Colonic mucosa (tissue), 4 donors: ENCODE measurements at places on chromosomes 11 and 22. TPM values are rescaled to one million over a fixed set of nuclear protein-coding genes. Genes with fewer than 3 reads are reported as not detected.

Gene KCNK7
- 0.69 TPM for total RNA-seq

Gene APOL5
- not detected for total RNA-seq

Gene PNPLA3
- 0.15 TPM for total RNA-seq

Gene TRIM49
- total RNA-seq = not detected

Gene LINC01488
- total RNA-seq = not detected

Gene GRAMD1B
- 1.7 TPM for total RNA-seq

Gene OR51B5
- not detected for total RNA-seq

Gene SERPIND1
- not detected for total RNA-seq

DNA sequence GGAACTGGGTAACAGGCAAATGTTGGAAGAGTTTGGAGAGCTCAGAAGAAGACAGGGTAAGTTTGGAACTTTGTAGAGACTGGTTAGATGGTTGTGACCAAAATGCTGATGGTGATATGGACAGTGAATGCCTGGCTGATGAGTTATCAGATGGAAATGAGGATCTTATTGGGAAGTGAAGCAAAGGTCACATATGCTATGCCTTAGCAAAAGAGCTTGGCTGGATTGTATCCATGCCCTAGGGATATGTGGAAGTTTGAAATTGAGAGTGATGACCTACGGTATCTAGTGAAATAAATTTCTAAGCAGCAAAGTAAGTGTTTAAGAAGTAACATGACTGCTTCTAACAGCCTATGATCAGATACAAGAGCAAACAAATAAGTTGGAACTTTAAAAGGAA lies 17.8 kb downstream of the BBOX1 start:
- H3K4me1 ChIP-seq = no peaks in the 10 kb centered on the region
- H3K36me3 ChIP-seq = no peaks in the 10 kb centered on the region
- no peak for DNase-seq
- no peak overlapping the region for H3K4me3 ChIP-seq
- H3K27ac ChIP-seq = no peak overlapping the region

- H3K27me3 ChIP-seq = no peaks in the 10 kb centered on the region
- H3K27ac ChIP-seq = peak overlapping the region; percentile 60
- peaks cover 4% of the 10 kb centered on the region for H3K4me1 ChIP-seq
- H3K36me3 ChIP-seq = no peaks in the 10 kb centered on the region
These were observed 10.0 kb upstream of the TREH start for GRCh38 chr11:118689503-118689851.

GRCh38 chr22:21448627-21449416 lies 18.4 kb upstream of the TMEM191C start:
- H3K27ac ChIP-seq = no peak overlapping the region
- H3K36me3 ChIP-seq = peaks cover 4% of the 10 kb centered on the region
- no peak overlapping the region for H3K4me3 ChIP-seq
- no peaks in the 10 kb centered on the region for H3K4me1 ChIP-seq

- no peaks in the 10 kb centered on the region for H3K36me3 ChIP-seq
- H3K4me3 ChIP-seq = no peak overlapping the region
- no peak overlapping the region for H3K27ac ChIP-seq
- H3K27me3 ChIP-seq = no peaks in the 10 kb centered on the region
- peak; percentile 63 for DNase-seq
These were observed 7.3 kb downstream of the USP47 start for GRCh38 chr11:11848891-11849746.

- H3K4me3 ChIP-seq = no peak overlapping the region
- no peak for DNase-seq
- H3K27me3 ChIP-seq = no peaks in the 10 kb centered on the region
- H3K27ac ChIP-seq = no peak overlapping the region
These were observed 284.8 kb downstream of the ETS1 start for GRCh38 chr11:128302425-128303186.

GRCh38 chr11:23772081-23772480 lies 724.8 kb upstream of the LUZP2 start:
- DNase-seq = no peak
- no peak overlapping the region for H3K4me3 ChIP-seq
- no peak overlapping the region for H3K27ac ChIP-seq
- H3K4me1 ChIP-seq = no peaks in the 10 kb centered on the region

- no peaks in the 10 kb centered on the region for H3K36me3 ChIP-seq
- H3K27me3 ChIP-seq = no peaks in the 10 kb centered on the region
- no peak overlapping the region for H3K27ac ChIP-seq
- no peak for DNase-seq
- H3K4me3 ChIP-seq = no peak overlapping the region
These were observed 4.1 kb upstream of the ACER3 start for GRCh38 chr11:76856571-76856970.

DNA sequence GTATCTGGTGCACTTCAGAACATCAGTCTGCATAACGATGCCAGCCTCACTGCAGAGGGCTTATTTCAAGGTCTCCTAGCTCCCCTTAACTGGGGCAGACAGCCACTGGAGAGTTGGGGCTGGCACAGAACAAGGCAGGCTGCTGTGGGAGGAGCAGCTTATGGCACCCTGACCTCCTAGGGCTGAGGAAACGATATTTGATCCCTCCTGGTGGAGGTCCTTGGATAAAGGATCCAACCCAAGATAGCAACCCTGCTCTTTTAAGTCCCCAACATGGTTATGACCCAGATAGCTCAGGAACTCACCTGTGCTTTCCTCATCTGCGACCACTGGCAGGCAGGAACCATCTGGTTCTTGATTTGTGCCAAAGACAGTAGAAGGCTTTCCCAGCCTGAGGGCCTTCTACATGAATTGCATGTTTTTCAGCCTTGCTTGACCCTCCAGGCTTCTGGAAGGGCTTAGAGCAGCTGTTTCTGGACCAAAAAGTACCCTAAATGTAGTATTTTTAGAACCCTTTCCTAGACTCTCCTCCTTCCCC lies 2.8 kb downstream of the TMEM109 start:
- H3K36me3 ChIP-seq = peaks cover 15% of the 10 kb centered on the region
- peaks cover 4% of the 10 kb centered on the region for H3K4me1 ChIP-seq
- no peak for DNase-seq
- H3K27me3 ChIP-seq = no peaks in the 10 kb centered on the region
- no peak overlapping the region for H3K27ac ChIP-seq

DNA sequence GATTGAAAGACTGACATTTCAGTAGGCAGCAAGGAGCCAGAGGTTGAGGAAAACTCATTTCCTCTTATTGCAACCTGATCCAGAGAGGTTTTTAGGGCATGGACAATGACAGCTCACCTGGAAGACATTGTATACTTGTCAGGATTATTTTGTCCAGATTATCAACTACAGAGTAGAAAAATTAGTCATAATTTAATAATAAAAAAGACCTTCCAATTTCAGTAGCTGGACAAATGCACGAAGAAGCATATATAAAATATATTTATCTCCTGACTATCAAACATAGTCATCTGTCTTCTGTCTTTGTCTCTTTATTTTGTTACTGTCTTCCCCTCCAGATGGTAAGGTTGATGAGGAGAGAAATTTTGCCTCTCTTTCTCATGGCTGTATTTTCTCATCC lies 330.6 kb upstream of the RAG2 start:
- no peak overlapping the region for H3K27ac ChIP-seq
- H3K27me3 ChIP-seq = no peaks in the 10 kb centered on the region
- no peak for DNase-seq
- H3K4me3 ChIP-seq = no peak overlapping the region

GRCh38 chr22:46620588-46621242 lies 529 bp downstream of the GRAMD4 start:
- no peak for DNase-seq
- no peaks in the 10 kb centered on the region for H3K27me3 ChIP-seq
- no peak overlapping the region for H3K27ac ChIP-seq
- H3K4me3 ChIP-seq = no peak overlapping the region
- no peaks in the 10 kb centered on the region for H3K36me3 ChIP-seq

DNA sequence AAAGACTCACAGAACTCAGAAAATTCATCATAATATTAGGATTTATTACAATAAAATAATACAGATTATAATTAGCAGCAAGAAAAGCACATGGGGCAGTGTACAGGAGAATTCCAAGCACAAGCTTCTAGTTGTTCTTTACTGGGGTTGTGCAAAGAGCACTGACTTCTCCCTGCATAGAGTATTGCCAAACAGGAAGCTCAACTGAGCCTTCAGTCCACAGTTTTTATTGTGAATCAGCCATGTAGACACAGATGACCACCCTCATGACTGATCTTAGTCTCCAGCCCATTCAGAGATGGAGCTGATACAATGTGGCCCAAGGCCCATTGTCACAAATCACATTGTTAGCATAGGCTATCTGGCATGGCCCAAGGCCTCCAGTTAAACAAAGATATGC lies 798.9 kb downstream of the KCNA4 start:
- H3K27ac ChIP-seq = no peak overlapping the region
- DNase-seq = no peak
- H3K4me3 ChIP-seq = no peak overlapping the region
- no peaks in the 10 kb centered on the region for H3K27me3 ChIP-seq
- H3K36me3 ChIP-seq = no peaks in the 10 kb centered on the region

DNA sequence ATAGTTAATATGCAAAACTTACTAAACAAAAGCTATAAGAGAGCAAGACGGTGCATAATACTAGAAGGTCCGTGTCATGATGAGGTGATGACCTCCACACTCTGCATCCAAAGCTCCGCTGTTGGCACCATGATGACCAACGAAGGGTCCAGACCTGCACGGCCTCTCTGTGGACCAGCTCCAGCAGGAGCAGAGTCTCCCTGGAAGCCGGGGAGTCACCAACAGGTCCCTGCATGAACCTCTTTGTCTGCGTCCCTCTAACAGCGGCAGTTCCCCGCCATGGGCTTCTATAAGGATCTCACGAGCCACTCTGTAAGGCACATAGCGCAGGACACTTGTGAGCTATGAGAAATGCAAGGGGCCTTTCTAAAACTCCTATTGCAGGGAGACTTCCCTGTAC lies 517.3 kb downstream of the BRD1 start:
- H3K36me3 ChIP-seq = no peaks in the 10 kb centered on the region
- H3K4me1 ChIP-seq = no peaks in the 10 kb centered on the region
- H3K27ac ChIP-seq = no peak overlapping the region
- no peak overlapping the region for H3K4me3 ChIP-seq

GRCh38 chr22:36323855-36324331 lies 63.9 kb downstream of the MYH9 start:
- no peaks in the 10 kb centered on the region for H3K27me3 ChIP-seq
- H3K4me3 ChIP-seq = no peak overlapping the region
- peak overlapping the region; percentile 79 for H3K27ac ChIP-seq
- peaks cover 48% of the 10 kb centered on the region for H3K36me3 ChIP-seq

- no peaks in the 10 kb centered on the region for H3K4me1 ChIP-seq
- no peak overlapping the region for H3K27ac ChIP-seq
- H3K36me3 ChIP-seq = no peaks in the 10 kb centered on the region
- H3K4me3 ChIP-seq = no peak overlapping the region
- H3K27me3 ChIP-seq = no peaks in the 10 kb centered on the region
- no peak for DNase-seq
These were observed 61.9 kb downstream of the EHF start for GRCh38 chr11:34682825-34683224.

DNA sequence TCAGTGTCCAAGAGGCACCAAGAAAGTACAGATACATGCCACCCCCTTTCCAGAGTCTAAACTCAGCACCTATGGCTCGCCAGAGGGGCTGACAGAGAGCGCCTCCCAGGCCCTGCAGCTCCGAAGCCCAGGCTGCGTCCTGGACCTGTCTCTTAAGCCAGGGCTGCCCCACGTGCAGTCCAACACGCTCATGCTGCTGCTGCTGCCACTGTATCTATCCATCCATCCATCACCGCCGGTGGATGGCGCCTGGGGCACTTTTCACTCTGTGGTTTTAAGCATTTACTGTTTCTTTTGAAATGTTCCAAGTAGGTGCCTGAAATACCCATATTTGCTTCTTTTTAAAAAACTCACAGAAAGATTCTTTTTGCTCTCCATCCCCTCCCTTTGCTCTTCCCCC lies 41.8 kb downstream of the MACROD1 start:
- H3K27ac ChIP-seq = no peak overlapping the region
- H3K36me3 ChIP-seq = no peaks in the 10 kb centered on the region
- no peaks in the 10 kb centered on the region for H3K4me1 ChIP-seq
- H3K27me3 ChIP-seq = no peaks in the 10 kb centered on the region

- no peaks in the 10 kb centered on the region for H3K27me3 ChIP-seq
- H3K27ac ChIP-seq = no peak overlapping the region
- no peak overlapping the region for H3K4me3 ChIP-seq
- peaks cover 29% of the 10 kb centered on the region for H3K36me3 ChIP-seq
- H3K4me1 ChIP-seq = no peaks in the 10 kb centered on the region
- DNase-seq = no peak
These were observed 7.3 kb downstream of the SART1 start for GRCh38 chr11:65968600-65969482.

DNA sequence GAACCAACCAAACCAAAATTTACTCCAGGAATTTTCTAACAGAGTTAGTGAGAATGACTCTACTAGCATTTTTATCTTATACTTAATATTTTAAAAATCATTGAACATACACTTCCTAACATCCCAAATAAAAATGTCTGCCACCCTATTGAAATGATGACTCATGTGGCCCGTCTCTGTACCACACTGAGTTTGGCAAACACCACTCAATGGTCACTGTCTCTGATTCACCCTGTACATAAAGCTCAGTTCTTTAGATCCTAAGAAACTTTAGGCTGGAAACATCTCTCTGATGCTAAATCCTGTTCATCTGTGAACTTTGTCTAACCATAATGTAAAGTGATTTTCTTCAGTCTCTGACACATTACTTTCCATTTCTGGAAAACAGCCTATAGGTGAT lies 182.0 kb downstream of the CWF19L2 start:
- H3K4me1 ChIP-seq = no peaks in the 10 kb centered on the region
- no peaks in the 10 kb centered on the region for H3K36me3 ChIP-seq
- H3K27ac ChIP-seq = no peak overlapping the region
- DNase-seq = no peak
- H3K4me3 ChIP-seq = no peak overlapping the region

DNA sequence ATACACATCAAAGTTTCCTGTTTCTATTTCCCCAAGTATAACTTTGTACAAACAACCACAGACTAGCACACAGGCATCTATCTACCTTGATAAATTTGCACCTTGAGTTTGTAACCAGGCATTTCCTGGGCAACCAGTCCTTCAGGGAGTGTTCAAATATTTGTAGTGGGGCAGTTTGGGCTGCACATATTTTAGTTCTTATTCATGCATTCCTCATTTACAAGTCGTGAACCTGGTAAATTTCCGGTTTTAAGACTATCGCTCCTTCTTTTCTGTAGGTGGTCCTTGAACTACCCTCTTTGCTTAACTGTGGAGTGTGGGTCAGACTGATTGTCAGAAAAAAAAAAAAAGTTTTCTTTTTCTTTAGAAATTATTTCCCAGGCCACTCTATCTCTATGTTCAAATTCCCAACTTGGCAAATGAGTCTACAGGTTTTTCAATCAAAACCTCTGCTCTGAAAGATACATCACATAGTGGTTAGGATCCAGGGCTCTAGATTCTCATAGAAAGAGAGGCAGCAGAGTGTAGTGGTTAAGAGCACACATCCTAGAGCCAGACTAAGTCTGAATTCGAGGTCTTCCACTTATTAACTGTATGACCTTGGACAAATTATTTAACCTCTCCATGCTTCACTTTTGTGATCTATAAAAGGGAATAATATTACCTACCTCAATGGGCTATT lies 201.5 kb downstream of the SOX6 start:
- H3K27me3 ChIP-seq = no peaks in the 10 kb centered on the region
- H3K36me3 ChIP-seq = no peaks in the 10 kb centered on the region
- H3K27ac ChIP-seq = no peak overlapping the region
- no peak overlapping the region for H3K4me3 ChIP-seq
- DNase-seq = no peak

GRCh38 chr11:112017538-112017937 lies 7.7 kb upstream of the DLAT start:
- H3K27me3 ChIP-seq = no peaks in the 10 kb centered on the region
- H3K4me1 ChIP-seq = no peaks in the 10 kb centered on the region
- no peaks in the 10 kb centered on the region for H3K36me3 ChIP-seq
- no peak for DNase-seq
